ENCODE measurements at places on chromosomes 13 and 19. TPM values are rescaled to one million over a fixed set of nuclear protein-coding genes. Genes with fewer than 3 reads are reported as not detected.

Gene CYP4F11
- polyA plus RNA-seq: 0.31 TPM

Gene DAND5
- polyA plus RNA-seq: 0.22 TPM

Gene KLK12
- polyA plus RNA-seq: not detected

Gene MYBPC2
- polyA plus RNA-seq: 1.0 TPM

Gene AKT1S1
- polyA plus RNA-seq: 42.8 TPM

Measured in renal pelvis (tissue), 12 donors.